ENCODE measurements at places on chromosomes 2 and 18. TPM values are rescaled to one million over a fixed set of nuclear protein-coding genes. Genes with fewer than 3 reads are reported as not detected.

DCC gene
- polyA plus RNA-seq = 0.12 TPM

COL4A4 gene
- 0.08 TPM for polyA plus RNA-seq

TGOLN2 gene
- polyA plus RNA-seq = 70.9 TPM

DSG2 gene
- 7.3 TPM for polyA plus RNA-seq

FOSL2 gene
- polyA plus RNA-seq = 14.1 TPM

ERICH2 gene
- 0.95 TPM for polyA plus RNA-seq

C2orf80 gene
- not detected for polyA plus RNA-seq

Data from muscle of arm (tissue), 14 donors.